ENCODE measurements at places on chromosomes 13 and 19. TPM values are rescaled to one million over a fixed set of nuclear protein-coding genes. Genes with fewer than 3 reads are reported as not detected.

GRCh38 chr19:31586282-31586681 lies 237.0 kb upstream of the TSHZ3 start:
- no peak for DNase-seq

DNA sequence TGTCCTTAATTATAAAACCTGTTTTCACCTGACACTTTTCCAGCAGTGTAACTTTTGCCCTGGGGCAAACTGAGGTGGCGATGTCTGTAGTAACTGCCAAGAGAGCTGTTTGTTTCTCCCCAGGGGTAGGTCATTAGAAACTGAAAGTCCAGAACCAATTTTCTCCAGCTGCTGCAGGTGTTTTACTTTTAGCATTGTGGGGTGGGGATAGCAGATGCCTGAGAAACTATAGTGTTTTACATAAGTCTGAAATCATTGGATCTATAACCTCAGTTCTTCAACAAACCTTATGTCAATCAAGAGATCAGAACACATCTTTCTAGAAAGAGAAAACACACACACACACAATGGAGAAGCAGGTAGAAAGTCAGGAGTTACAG lies 92.7 kb downstream of the LHFPL6 start:
- DNase-seq: no peak

GRCh38 chr13:38880397-38880796 lies 110.2 kb downstream of the STOML3 start:
- DNase-seq: no peak

GRCh38 chr19:18817574-18817973 lies 14.2 kb upstream of the UPF1 start:
- DNase-seq: no peak

- no peak for DNase-seq
Observed at GRCh38 chr19:11971041-11971440, 6.2 kb downstream of the ZNF763 start.

- DNase-seq: peak; percentile 85
Observed at GRCh38 chr13:114148521-114148855, 16.1 kb upstream of the RASA3 start.

SERPINE3 gene
- not detected for total RNA-seq

SPACA4 gene
- not detected for total RNA-seq

ZNF837 gene
- total RNA-seq: 0.48 TPM

LILRA6 gene
- total RNA-seq: not detected

DHPS gene
- total RNA-seq: 193 TPM

Measured in activated naive CD4-positive, alpha-beta T cell treated with anti-CD3 and anti-CD28 coated beads, Interleukin-2, amount 50 U/mL, for 72 hours (primary cell).